ENCODE measurements at places on chromosomes 4 and X. TPM values are rescaled to one million over a fixed set of nuclear protein-coding genes. Genes with fewer than 3 reads are reported as not detected.

- peak; percentile 93 for DNase-seq
Measured at GRCh38 chr4:80184053-80184824, 13.1 kb upstream of the PRDM8 start.

GRCh38 chr4:154310578-154310977 lies 181.0 kb downstream of the DCHS2 start:
- no peak for DNase-seq

- no peak for DNase-seq
Measured at GRCh38 chrX:3787856-3788255, 74.4 kb upstream of the PRKX start.

DNA sequence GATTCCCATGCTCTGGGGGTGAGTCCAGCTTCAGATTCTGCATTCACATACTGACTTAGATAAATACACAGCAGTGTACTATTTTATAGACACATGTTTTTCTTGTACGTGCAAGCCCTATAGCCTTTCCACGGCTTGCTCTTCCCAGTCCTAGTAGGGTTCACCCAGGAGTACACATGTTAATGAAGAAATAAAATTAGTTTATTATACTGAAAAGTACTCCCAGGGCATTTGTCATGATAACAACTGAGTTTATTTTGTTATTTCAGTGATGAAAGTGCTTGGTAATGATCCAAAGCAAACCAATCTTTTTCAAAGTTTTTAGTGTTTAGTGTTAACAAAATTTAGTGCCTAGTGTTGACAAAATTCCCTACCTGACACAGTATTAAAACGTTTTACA lies 21.3 kb downstream of the MAPK10 start:
- DNase-seq = no peak

DNA sequence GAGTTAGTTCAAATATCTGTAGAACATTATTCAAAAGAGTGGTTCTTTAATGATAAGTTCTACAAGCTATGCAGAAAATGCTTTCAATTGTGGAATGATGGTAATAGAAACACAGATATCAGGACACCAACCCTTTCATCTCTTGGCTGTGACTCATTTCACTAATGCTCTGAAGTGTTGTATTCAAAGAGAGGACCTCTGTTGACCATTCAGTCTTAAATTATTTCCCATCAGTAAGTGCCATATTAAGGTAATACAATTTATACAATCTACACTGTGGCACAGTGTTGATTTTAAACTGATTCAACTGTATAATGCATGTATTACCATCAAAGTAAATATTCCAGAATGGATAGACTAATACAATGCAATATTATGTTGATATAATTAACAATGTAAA lies 289.0 kb upstream of the ADGRL3 start:
- no peak for DNase-seq

- no peak for DNase-seq
Measured at GRCh38 chrX:149962010-149962409, 23.7 kb upstream of the EOLA2 start.

DNA sequence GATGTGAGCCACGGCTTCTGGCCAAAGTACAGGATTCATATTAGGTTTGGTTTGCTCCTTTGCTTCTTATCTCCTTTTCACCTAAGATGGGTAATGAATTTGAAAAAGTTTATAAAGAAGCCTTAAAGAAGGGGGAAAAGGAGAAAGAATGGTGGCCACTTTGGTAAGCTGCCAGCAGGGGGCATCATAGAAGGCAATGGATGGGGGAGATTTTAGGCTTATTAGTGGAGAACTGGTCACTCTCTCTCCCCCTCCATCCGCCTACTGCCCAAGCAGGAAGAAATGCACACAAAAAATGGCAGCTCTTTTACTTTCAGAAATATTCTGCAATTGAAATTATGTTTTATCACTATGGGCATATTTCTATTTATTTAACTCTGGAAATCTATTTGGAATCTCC lies 32.0 kb downstream of the SPARCL1 start:
- no peak for DNase-seq

GRCh38 chr4:114236171-114236769 lies 256.8 kb upstream of the ARSJ start:
- DNase-seq = no peak

DNA sequence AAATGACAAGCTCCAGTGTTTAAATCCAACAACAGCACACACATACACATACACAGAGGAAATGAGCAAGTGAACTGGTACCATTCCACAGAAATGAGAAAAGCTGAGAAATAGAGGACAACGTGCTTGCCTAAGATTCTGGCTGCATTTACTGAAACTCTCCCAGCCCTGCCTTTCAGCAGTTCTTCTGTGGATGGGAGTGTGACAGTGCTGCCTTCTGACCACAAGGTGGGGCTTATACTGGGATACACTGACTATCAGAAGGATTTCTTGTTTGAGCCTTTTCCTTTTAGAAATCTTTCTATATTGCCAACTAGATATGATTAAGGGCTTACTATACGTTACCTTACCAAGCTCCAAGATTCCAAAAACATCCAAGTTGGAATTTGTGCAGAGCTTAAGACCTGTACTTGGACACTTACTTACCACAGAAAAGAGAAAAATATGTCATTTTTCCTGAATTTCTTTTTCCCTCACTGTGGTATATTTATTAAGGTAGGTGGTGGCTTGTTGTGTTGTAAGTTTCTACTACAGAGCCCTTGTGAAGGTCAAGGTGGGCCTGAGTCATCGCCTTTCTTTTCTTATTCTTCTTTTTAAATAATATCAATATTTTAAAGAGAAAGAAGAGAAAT lies 10.7 kb upstream of the CXCL8 start:
- DNase-seq = no peak

DNA sequence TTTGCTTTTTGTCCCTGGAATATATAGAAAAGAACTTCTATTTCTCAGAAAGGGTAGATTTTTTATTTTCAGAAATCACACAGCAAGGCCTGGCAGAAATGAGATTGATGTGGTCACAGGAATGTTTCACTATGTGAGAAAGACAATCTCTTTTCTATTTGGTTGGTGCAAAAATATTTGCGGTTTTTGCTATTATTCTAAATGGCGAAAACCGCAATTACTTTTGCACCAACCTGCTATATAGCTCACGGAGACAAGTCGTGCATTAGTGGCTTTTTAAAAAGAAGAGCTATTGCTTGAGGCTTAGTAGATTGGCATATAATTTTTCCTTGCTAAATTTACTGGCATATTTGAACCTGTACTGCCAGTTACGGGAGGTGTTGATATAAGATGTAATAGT lies 100.4 kb downstream of the ITM2A start:
- no peak for DNase-seq

DNA sequence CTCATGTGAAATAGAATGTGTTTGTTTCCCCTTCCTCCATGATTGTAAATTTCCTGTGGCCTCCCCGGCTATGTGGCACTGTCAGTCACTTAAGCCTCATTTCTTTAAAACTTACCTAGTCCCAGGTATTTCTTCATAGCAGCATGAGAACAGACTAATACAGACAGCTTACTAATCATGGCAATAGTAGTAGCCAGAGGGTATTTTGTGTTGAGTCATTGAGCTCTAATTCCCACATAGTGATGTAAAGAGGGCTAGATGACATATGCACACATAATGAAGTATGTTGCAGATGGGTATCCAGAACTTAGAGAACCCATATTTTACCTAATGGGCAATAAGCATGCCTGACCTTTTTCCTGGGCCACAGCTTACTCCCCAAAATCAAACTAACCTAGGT lies 1197.2 kb downstream of the PCDH7 start:
- DNase-seq = no peak

DNA sequence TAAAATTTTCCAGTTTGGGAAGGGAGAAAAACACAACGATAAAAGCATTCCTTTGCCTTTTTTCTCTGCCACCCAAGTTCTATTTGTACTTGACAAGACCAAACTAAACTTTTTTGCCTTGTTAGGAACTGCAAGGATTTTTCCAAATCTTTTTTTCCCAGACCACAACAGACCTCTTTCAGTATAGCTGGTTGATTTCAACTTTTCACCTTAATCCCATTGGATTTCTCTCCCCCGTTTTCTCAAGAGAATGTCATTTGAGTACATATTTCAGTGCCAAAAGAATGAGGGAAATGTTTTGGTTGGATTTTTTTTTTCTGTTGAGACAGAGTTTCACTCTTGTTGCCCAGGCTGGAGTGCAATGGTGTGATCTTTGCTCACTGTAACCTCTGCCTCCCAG lies 18.5 kb upstream of the SGMS2 start:
- no peak for DNase-seq

- no peak for DNase-seq
Measured at GRCh38 chr4:147003956-147004809, 58.5 kb upstream of the TTC29 start.

- DNase-seq = no peak
Measured at GRCh38 chr4:145099653-145100052, 1.5 kb downstream of the ABCE1 start.

DNA sequence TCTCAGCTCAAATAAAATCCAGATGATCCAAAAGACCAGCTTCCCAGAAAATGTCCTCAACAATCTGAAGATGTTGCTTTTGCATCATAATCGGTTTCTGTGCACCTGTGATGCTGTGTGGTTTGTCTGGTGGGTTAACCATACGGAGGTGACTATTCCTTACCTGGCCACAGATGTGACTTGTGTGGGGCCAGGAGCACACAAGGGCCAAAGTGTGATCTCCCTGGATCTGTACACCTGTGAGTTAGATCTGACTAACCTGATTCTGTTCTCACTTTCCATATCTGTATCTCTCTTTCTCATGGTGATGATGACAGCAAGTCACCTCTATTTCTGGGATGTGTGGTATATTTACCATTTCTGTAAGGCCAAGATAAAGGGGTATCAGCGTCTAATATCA lies 18.7 kb upstream of the TLR8 start:
- no peak for DNase-seq

DNA sequence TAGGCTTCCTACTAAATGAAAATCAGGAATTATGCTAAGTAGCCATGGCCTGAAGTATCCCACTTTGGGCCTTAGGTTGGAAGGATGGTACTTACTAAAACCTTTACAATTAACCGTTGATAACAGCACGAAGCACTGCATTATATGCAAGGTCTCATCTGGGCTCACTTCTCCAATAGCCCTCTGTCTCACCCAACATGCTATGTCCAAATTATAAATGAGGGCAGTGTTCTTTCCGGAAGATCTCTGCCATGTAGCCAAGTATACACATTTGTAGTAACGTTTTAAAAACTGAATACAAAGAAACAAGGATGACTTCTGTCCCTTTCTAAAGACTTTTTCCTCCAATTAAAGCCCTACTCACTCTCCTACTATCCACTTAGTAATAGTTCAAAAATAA lies 51.6 kb downstream of the SCFD2 start:
- DNase-seq = no peak

DNA sequence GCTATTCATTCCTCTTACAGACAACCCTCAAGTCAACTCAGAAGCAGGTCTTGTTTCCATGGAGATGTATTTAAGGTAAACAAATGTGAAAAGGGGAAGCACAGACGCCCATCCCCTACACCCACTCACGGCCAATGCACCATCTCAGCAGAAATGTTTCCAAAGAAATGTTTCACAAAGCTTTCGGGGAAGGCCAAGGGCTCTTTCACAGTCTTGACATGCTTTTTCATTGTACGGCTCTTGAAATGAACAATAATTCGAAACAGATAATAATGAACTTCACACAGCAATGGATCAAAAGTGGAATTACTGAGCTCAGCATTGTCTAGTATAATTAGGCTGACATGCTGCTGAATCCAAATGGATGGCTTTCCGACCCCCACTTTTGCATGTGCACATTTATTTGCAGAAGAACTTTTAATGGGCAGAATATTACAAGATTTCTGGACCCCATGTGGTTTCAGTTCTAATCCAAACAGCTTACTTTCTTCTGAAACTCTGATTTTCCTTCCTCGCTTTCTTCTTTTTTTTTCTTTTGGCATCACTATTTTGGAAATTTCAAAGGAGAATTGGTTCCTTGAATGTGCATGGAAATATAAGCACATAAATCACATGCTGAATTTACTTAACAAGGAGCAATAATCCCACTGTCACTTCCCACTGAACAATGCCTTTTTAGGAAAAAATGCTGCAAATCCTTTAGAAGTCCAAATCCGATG lies 160.9 kb downstream of the SMIM20 start:
- no peak for DNase-seq

- no peak for DNase-seq
Measured at GRCh38 chr4:165383591-165384073, 4.8 kb downstream of the CPE start.

- no peak for DNase-seq
Measured at GRCh38 chr4:37082912-37083311, 161.6 kb upstream of the NWD2 start.

GRCh38 chr4:915041-915474 lies 17.1 kb downstream of the GAK start:
- DNase-seq = peak; percentile 17

DNA sequence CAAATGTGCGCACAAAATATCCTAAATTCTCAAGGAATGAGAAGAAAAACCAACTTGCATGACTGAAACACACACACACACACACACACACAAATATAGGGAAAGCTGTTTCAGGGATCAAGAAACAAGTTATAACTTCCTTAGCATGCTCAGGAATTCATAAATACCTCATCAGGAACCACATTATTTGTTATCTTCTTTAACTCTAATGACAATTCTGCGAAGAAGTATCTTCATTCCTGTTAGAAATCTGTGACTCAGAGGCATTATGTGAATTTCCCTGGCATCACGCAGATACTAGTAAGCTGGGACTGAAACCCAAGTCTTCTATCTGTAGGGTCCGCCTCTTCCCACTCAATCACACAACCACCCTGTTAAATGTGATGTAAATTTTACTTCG lies 30.3 kb downstream of the TMPRSS11A start:
- DNase-seq = no peak

GRCh38 chrX:576904-577560 lies 53.6 kb upstream of the SHOX start:
- DNase-seq = no peak

- DNase-seq = no peak
Measured at GRCh38 chrX:2928191-2928582, 952 bp downstream of the ARSD start.

- no peak for DNase-seq
Measured at GRCh38 chr4:42474406-42474805, 77.1 kb downstream of the SHISA3 start.

- no peak for DNase-seq
Measured at GRCh38 chrX:53184836-53185235, 40.2 kb downstream of the KDM5C start.

GRCh38 chr4:24892278-24892677 lies 20.6 kb downstream of the CCDC149 start:
- no peak for DNase-seq

Gene MSX1
- total RNA-seq = not detected

Gene RENBP
- total RNA-seq = 14.5 TPM

Gene TEX13C
- total RNA-seq = not detected

Gene GYPA
- not detected for total RNA-seq

Gene PPM1K
- total RNA-seq = 76.6 TPM

Gene MAGEB2
- total RNA-seq = not detected

Gene GC
- not detected for total RNA-seq

Gene PAGE1
- not detected for total RNA-seq

Gene CYLC1
- not detected for total RNA-seq

Gene PCDH7
- total RNA-seq = not detected

Gene FOXP3
- 0.29 TPM for total RNA-seq

Gene CT45A10
- not detected for total RNA-seq

Gene TCEAL7
- not detected for total RNA-seq

Gene PCDH10
- not detected for total RNA-seq

Gene FANCB
- 3.9 TPM for total RNA-seq

Gene LRCH2
- not detected for total RNA-seq

Gene ABLIM2
- 5.2 TPM for total RNA-seq

Gene EGF
- not detected for total RNA-seq

Gene NUDT11
- not detected for total RNA-seq

All from activated B cell treated with CpG ODN at 0.5 μM for 24 hours (primary cell).